Stimulated activated CD4-positive, alpha-beta T cell treated with anti-CD3 and anti-CD28 coated beads, Interleukin-4, amount 100 ng/mL, for 48 hours (primary cell): ENCODE measurements at places on chromosomes 2 and 18.

GRCh38 chr2:39638581-39638980 is 27.1 kb upstream of the TMEM178A start:
- no peak for DNase-seq

DNA sequence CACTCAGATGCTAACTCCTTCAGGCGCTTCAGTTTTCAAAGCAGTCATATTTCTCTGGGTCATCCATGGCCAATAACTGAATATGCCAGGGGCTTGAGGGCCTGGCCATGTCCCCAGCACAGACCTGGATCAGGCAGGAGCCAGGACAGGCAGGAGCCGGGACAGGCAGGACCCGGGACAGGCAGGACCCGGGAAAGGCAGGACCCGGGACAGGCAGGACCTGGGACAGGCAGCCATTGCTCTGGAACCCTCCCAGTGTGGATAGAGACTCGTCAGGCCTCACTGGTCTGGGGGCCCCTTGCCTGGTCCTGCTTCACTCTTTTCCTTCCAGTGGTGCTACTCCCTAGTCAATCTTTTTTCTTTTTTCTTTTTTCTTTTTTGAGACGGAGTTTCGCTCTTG is 117.5 kb upstream of the TEX51 start:
- no peak for DNase-seq

DNA sequence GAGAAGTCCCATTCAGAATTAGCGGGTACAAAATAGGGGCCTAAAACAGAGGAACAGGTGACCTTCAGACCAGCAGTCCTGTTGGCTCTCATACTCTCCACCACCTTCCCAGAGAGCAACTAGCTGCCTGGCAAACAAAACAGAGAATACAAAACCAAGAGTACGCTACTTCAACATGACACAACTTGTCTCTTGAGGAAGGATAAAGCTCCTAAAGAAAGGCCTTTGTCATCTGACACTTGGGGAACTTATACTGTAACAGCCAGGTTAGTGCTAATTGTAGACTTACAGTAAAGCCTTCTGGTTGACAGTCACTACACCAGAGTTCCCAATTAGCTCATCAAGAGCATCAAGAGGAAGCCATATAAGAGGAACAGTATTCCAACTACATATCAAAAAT is 282.1 kb upstream of the NT5C1B start:
- DNase-seq, result no peak

GRCh38 chr2:235268535-235268934 is 225.3 kb upstream of the AGAP1 start:
- DNase-seq, result no peak

GRCh38 chr2:238095143-238095542 is 5.0 kb upstream of the ESPNL start:
- DNase-seq, result no peak

DNA sequence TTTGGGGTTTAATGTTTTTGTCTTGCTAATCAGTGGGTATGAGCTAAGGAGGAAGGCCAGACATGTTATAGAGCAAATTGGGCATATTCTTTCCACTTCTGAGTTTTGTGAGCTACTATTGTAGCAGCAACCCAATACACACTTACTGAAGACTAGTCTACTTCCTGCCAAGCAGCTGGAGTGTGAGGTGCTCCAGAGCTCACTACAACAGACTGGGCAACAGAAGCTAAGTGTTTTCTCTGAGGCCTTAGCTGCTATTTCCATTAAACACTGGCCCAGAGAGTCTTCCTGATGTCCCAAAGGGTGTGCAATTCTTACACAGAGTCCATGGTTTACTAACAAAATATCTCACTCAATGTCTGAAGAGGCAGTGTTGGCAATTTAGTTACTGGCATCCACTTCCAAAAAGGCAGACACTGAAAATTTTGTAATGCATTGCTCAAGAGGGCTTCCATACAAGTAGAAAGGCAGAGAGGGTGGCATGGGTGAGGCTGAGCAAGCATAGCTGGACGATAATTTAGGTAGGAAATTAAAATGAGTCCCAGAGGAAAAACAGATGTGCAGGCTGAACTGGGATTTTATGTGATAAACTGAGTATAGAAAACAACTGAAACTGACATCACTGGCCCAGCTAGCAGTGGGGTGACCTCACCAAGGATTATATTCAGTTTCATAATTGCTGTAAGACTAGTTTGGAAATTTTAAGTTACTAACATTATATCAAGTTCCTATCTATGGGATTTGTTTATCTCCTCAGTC is 68.6 kb downstream of the ZC3H6 start:
- no peak for DNase-seq

DNA sequence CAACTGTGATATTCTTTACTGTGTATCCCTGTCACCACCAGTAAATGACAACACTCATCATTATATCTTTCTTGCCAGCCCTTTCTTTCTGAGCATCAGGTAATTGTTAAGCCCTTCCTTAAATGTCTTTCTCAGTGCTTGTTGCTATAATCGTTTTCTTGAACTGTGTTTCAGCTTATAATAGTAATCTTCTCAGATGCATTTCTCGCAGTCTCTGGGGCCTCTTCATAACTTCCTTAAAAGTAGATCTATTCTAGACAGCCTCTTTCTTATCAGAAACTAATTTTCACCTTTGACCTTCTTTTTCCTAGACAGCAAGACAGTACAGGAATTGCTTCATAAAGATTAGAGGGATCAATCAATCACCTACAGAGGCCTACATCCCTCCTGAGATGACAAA is 648.1 kb downstream of the CPS1 start:
- DNase-seq, result no peak
